ENCODE measurements at places on chromosomes 12 and 14. TPM values are rescaled to one million over a fixed set of nuclear protein-coding genes. Genes with fewer than 3 reads are reported as not detected.
A peak's percentile ranks its signal among the peaks of the same experiment; 100 is the strongest.

DNA sequence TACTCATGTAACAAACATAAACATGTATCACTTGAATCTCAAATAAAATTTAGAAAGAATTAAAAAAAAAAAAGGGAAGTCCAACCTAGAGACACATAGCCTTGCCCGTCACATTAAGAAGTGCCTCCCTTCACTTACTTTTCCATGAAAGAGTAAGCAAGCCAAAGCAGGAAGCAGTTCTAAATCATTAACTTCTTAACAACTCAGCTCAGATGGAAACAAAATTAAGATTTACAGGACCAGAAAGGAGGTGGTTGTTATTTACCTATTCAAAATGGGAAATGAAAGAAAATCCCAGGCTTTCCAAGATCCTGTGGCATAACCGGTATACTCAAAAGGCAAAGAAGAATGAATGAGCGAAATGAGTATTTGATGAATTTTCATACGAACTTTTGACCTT, 258.6 kb upstream of the DCN start:
- no peak overlapping the region for H3K27ac ChIP-seq
- no peak overlapping the region for H3K4me3 ChIP-seq
- H3K4me1 ChIP-seq = peaks cover 3% of the 10 kb centered on the region
- no peaks in the 10 kb centered on the region for H3K36me3 ChIP-seq

GRCh38 chr12:27511031-27511722, 12.8 kb upstream of the PPFIBP1 start:
- H3K27me3 ChIP-seq = peaks cover 5% of the 10 kb centered on the region
- DNase-seq = no peak
- H3K4me1 ChIP-seq = no peaks in the 10 kb centered on the region
- no peaks in the 10 kb centered on the region for H3K36me3 ChIP-seq
- H3K27ac ChIP-seq = no peak overlapping the region
- H3K4me3 ChIP-seq = no peak overlapping the region

- no peaks in the 10 kb centered on the region for H3K36me3 ChIP-seq
- DNase-seq = no peak
- H3K27me3 ChIP-seq = no peaks in the 10 kb centered on the region
- peaks cover 2% of the 10 kb centered on the region for H3K4me1 ChIP-seq
- no peak overlapping the region for H3K27ac ChIP-seq
- H3K4me3 ChIP-seq = no peak overlapping the region
Measured at GRCh38 chr14:20434701-20435581, 1.0 kb downstream of the KLHL33 start.

CCDC88C gene
- 56.7 TPM for total RNA-seq

TMEM132D gene
- total RNA-seq = not detected

GRCh38 chr14:69873877-69874780, 5.1 kb upstream of the SMOC1 start:
- DNase-seq = no peak
- H3K27ac ChIP-seq = no peak overlapping the region
- no peak overlapping the region for H3K4me3 ChIP-seq
- peaks cover 19% of the 10 kb centered on the region for H3K27me3 ChIP-seq
- no peaks in the 10 kb centered on the region for H3K36me3 ChIP-seq

C1R gene
- 1.6 TPM for total RNA-seq

GRCh38 chr14:95134304-95134933, 22.9 kb downstream of the DICER1 start:
- peaks cover 41% of the 10 kb centered on the region for H3K4me1 ChIP-seq
- peak overlapping the region; percentile 47 for H3K27ac ChIP-seq
- H3K4me3 ChIP-seq = no peak overlapping the region
- no peak for DNase-seq

DNA sequence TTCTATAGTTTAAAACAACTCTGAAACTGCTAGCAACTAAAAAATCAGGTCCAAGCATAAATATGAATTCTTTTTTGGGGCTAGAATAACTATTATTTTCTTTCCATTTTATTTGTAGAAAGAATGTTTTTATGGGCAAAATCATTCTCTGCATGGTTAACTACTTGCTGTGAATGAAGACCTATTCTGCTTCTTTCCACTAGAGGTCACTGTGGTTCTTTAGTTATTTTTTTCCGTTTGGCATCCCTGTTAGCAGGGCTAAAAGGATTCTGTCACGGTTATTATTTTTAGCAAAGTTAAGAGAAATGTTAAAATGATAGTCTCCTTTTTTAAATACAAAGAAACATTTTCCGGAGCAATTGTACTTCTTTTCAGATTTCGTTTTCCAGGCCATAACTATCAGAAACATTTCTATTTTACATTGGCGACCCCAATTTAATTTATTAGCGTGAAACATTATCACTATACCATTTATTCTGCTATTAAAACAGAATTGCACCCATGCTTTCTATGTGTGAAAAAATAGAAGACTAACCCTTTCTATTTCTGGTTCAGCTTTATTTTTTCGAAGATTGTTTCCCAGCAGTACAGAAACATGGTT, 404.8 kb downstream of the ATP23 start:
- peaks cover 14% of the 10 kb centered on the region for H3K27me3 ChIP-seq
- no peaks in the 10 kb centered on the region for H3K4me1 ChIP-seq
- H3K4me3 ChIP-seq = no peak overlapping the region
- DNase-seq = no peak

GRCh38 chr14:93306812-93307211, 26.0 kb downstream of the BTBD7 start:
- H3K27ac ChIP-seq = no peak overlapping the region
- DNase-seq = no peak
- H3K36me3 ChIP-seq = peaks cover 5% of the 10 kb centered on the region
- H3K27me3 ChIP-seq = no peaks in the 10 kb centered on the region
- no peak overlapping the region for H3K4me3 ChIP-seq

DNA sequence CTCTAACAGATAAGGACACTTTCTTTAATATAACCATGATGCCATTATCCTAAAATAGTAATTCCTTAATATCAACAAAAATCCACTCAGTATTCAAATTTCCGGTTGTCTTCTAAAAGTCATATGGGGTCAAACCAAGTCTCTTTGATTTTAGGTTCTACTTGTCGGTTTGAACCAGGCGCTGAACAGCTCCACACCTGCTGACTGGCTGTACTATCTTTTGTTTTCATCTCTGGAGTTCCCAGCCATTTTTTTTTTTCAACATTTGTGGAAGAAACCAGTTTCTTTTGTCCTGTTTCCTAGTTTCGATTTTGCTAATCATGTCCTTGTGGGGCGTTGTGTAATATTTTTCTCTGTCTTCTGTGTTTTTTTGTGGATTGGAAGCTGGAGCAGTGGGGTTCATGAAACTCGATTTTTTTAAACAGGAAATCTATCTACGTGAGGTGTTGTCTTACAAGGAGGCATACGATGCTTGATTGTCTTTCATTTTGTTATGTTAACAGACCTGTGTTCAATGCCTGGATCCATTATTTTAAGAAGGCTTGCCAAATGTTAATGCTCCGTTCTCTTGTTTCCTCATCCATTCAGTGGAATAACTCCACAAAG, 50.2 kb downstream of the FZD10 start:
- no peaks in the 10 kb centered on the region for H3K36me3 ChIP-seq
- peaks cover 24% of the 10 kb centered on the region for H3K27me3 ChIP-seq
- no peak for DNase-seq
- no peak overlapping the region for H3K27ac ChIP-seq
- H3K4me1 ChIP-seq = peaks cover 2% of the 10 kb centered on the region
- no peak overlapping the region for H3K4me3 ChIP-seq

- no peaks in the 10 kb centered on the region for H3K27me3 ChIP-seq
- H3K36me3 ChIP-seq = no peaks in the 10 kb centered on the region
- H3K27ac ChIP-seq = no peak overlapping the region
- no peaks in the 10 kb centered on the region for H3K4me1 ChIP-seq
- no peak overlapping the region for H3K4me3 ChIP-seq
Measured at GRCh38 chr14:36818246-36818645, 156.6 kb downstream of the PAX9 start.

CLEC2A gene
- not detected for total RNA-seq

GRCh38 chr12:119354172-119354571, 19.6 kb downstream of the CCDC60 start:
- H3K27me3 ChIP-seq = peaks cover 5% of the 10 kb centered on the region
- H3K4me3 ChIP-seq = no peak overlapping the region
- H3K4me1 ChIP-seq = no peaks in the 10 kb centered on the region
- no peak overlapping the region for H3K27ac ChIP-seq
- DNase-seq = no peak
- no peaks in the 10 kb centered on the region for H3K36me3 ChIP-seq

TPPP2 gene
- total RNA-seq = not detected

DNA sequence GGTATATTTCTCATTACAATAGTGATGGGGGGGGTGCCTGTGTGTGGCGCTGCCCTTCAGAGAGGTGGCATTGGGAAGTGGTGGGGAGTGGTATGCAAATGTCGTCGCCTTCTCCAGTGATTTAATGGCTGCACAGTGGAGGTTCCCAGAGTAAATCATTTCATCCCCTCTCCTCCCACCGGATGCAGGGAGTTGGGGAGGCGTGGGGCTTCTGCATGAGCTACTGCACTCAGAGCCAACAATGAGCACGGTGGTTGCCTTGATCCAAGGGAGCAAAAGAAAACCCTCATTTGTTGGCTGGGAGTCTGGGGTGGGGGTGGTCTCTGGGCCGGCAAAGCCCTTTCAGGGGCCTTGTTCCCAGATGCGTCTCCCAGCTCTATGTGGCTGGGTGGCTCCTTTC, 124.3 kb downstream of the AACS start:
- no peak overlapping the region for H3K4me3 ChIP-seq
- H3K27ac ChIP-seq = no peak overlapping the region
- DNase-seq = no peak
- no peaks in the 10 kb centered on the region for H3K36me3 ChIP-seq
- peaks cover 78% of the 10 kb centered on the region for H3K27me3 ChIP-seq
- H3K4me1 ChIP-seq = no peaks in the 10 kb centered on the region

DNA sequence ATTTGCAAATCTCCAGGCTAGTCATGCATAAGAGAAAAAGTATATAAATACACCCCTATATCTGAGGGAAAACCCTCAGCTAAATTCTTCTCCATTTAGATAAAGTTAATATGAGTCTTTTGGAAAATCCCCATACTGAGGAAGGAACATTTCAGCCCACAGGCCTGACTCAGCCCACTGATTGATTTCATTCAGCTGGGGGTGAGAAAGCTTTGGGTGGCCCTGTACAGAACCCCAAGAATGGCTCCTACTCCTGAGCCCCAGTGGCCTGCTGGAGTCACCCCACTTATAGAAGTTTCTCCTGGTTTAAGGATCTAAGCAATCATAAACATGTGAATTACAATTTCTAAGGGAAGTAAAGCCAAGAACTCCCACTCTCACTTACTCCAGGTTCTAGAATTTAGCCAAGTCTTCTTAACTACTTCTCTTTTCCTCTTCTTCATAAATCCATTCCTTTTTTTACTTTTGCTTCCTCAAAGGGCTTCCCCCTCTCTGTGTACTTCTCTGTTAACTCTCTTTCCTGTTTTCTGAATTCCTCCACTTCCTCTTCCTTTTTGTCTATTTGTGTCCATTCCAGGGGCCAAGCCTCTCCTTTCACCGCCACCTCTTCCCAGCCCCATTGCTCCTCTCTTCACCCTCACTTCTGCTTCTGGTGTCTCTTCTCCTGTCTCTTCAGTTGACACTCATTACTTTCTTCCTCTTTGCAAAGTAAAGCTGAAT, 21.0 kb downstream of the RTN1 start:
- peaks cover 12% of the 10 kb centered on the region for H3K4me1 ChIP-seq
- peaks cover 5% of the 10 kb centered on the region for H3K27me3 ChIP-seq
- H3K4me3 ChIP-seq = no peak overlapping the region
- H3K27ac ChIP-seq = no peak overlapping the region
- H3K36me3 ChIP-seq = no peaks in the 10 kb centered on the region

DNA sequence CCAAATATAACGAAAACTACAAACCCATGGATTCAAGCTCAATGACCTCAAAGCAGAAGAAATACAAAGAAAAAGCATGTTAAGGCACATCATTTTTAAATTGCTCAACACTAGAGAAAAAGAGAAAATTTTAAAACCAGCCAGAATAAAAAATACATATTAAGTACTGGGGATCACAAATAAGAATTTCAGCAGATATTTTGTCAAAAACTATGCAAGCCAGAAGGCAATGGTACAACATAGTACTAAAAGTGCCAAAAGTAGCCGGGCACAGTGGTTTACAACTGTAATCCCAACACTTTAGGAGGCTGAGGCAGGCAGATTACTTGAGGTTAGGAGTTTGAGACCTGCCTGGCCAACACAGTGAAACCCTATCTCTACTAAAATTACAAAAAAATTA, 10.2 kb downstream of the SGPP1 start:
- no peak overlapping the region for H3K27ac ChIP-seq
- no peaks in the 10 kb centered on the region for H3K27me3 ChIP-seq
- H3K36me3 ChIP-seq = peaks cover 43% of the 10 kb centered on the region
- peaks cover 10% of the 10 kb centered on the region for H3K4me1 ChIP-seq
- no peak overlapping the region for H3K4me3 ChIP-seq

DNA sequence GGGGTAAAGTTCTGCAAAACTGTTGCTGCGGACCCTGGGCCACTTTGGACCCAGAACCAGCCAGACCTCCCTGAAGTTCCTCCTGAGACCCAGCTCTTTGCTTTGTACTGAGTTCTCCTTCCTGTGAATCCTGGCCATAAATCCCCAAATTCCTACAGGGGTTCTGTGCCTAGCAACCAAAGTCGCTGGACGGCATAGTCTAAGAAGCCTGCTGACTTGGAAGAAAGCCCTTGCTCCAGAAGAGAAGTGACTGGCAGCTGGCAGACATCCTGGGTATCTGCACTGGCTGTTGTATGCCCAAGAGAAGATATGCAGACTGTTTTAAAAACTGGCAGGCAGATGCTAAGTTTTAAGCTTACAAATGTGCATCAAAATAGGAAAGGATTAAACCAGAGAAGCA, 99.9 kb upstream of the SLC24A4 start:
- H3K27me3 ChIP-seq = no peaks in the 10 kb centered on the region
- no peak for DNase-seq

DNA sequence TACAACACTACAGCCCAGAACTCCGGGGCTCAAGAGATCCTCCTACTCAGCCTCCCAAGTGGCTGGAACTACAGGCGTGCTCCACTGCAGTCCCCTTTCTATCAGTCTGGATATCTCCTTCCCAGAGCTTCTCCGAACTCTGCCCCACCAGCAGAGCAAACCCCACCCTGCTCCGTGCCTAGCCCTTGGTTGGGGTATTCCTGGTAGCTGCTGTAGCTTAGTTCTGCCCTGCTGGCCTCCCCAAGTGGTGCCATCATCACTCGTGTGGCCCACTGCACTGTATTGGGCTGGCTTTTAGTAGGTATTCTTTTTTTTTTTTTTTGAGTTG, 9.5 kb downstream of the HSP90AA1 start:
- H3K27ac ChIP-seq = no peak overlapping the region
- no peak for DNase-seq
- H3K36me3 ChIP-seq = peaks cover 50% of the 10 kb centered on the region
- no peak overlapping the region for H3K4me3 ChIP-seq
- no peaks in the 10 kb centered on the region for H3K27me3 ChIP-seq
- peaks cover 24% of the 10 kb centered on the region for H3K4me1 ChIP-seq

DNA sequence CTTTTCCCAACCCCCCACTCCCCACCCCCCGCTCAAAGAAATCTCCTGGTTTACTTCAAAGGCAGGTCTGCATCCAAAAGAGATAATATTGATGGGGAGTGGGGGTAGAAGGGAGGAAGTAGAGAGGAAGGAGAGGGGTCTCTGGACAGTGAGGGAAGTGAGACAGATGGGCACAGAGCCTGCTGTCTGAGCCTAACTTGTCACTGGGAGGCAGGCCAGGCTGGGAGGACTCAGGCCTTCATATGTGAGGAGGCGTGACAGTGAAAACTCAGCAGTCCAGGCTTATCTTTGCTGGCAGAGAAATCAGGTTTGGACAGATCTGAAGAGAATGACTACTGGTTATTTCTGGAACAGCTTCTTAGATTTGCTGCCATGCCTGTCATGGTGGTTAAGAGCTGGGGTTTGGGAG, 192.3 kb downstream of the NUAK1 start:
- peaks cover 12% of the 10 kb centered on the region for H3K27me3 ChIP-seq
- H3K4me3 ChIP-seq = no peak overlapping the region
- H3K36me3 ChIP-seq = no peaks in the 10 kb centered on the region
- no peaks in the 10 kb centered on the region for H3K4me1 ChIP-seq
- no peak overlapping the region for H3K27ac ChIP-seq

- H3K27ac ChIP-seq = no peak overlapping the region
- H3K4me3 ChIP-seq = no peak overlapping the region
- no peaks in the 10 kb centered on the region for H3K36me3 ChIP-seq
- no peaks in the 10 kb centered on the region for H3K27me3 ChIP-seq
- DNase-seq = no peak
Measured at GRCh38 chr12:24109381-24110039, 160.0 kb upstream of the SOX5 start.

Data from activated naive CD8-positive, alpha-beta T cell treated with anti-CD3 and anti-CD28 coated beads for 36 hours (primary cell).